ENCODE measurements at places on chromosomes 3 and 15.

DNA sequence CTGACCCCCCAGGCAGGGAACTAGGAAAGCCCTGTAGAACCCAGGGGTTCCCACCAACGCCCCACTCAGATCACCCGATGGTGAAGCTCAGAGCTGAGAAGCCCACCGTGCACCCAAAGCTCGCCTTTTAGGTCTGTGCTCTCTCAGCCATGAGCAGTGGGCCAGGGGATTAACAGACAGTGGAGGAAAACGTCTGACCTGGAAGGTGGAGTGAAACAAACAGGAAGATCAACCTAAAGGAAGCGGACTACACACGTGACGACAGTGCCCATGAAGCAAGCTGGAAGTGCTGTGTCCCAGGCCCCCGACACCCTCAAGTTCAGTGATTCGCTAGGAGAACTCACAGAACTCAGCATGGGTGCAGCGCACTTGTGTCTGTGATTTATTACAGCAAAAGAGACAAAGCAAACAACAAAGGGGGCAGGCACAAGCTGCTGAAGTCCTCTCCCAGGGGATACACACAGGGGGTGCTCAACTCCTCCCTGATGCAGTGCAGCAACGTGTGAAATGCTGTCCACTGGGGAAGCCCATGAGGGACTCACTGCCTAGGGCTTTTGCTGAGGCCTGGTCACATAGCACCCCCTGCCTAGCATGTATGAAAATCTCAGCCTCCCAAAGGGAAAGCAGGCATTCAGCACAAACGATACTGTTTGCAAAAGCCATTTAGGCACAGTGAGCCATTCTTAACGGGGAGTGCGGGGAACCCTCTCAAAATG lies 43.5 kb downstream of the CFAP92 start:
- no peak for DNase-seq

GRCh38 chr3:158830391-158830790 lies 28.5 kb downstream of the MFSD1 start:
- no peak for DNase-seq

DNA sequence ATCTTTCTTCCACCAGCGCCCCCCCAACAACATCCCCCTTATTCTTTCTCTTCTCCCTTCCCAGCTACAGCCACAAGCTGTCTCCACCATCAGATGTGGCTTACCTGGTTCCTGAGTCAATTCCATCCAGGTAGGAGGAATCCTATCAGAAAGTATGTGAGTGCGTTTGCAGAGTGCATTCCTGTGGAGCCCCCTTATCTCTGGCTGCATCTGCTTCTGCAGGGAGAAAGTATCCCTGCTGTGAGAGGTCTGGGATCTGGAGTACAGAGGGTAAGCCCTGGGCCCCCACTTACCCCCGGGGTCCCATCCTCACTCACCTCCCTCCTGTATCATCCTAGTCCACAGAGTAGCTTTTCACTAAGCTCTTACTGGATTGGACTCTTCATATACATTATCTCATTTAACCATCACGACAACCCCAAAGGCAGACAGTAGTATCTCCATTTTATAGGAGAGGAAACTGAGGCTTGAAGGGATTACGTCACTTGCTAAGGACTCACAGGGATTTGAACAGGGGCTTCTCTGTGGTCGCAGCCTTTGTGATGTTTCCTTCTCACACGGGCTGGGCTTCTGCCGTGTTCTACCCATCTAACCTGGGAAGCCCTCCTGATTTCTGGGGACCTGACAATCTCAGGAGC lies 22.2 kb upstream of the MAGEF1 start:
- DNase-seq = no peak

DNA sequence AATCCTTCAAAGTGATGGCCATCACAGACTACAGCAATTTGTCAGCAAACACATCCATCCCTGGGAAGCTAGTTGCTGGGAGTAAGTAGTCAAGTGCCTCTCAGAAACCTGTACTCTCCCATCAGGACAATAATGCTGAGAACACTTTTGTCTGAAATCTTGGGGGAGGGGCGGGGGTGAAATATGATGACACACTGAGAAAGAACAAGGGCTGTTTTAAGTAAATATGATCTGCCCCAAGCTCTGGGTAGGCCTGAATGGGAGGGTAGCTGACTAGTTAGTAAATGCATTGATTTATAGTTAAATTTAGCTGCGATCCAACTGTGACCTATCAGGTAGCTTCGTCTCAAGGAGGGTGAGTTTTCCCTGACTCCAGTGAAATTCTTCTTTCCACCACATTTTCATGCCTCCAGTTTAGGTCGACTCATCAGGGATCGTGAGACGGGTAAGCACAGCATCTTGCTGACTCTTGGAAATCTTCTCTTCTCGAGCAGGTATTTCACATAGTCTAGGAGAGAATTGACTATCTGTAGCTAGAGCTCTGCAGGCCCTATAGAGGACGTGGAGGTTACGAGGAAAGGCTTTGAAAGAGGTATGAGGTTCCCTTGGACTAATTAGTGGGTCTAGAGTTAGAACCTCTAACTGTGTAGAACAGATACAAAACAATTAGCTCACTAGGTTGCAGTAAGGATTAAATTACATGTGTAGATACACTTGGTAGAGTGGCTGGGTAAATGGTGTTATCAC lies 213.4 kb upstream of the SLC2A2 start:
- no peak for DNase-seq

DNA sequence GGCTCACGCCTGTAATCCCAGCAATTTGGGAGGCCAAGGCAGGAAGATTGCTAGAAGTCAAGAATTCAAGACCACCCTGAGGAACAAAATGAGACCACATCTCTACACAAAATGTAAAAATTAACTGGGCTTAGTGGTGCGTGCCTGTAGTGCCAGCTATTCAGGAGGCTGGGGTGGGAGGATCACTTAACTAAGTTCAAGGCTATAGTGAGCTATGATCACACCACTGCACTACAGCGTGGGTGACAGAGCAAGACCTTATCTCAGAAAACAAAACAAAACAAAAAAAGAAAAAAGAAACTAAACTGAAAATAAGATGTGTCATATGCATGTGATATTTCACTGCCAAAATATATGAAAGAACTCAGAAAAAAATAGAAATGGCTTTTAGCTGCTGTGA lies 243.3 kb upstream of the CCDC54 start:
- DNase-seq = no peak

DNA sequence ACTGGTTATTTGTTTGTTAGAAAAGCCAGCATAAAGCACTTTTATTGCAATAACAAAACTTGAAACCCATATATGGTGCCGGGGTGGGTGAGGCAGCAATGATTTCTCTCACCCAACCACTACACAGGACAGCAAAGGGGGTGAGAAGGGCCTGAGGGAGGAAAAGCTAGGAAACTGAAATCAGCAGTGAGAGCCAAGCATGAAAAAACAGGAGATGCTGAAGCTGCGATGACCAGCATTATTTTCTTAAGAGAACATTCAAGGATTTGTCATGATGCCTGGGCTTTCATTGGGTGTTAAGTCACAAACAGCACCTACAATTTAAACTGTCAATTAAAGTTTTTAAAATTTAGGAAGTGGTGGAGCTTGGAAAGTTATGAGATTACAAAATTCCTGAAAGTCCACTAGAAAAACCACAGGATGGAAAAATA lies 11.9 kb upstream of the TM4SF4 start:
- DNase-seq = no peak

Data from stimulated activated CD4-positive, alpha-beta T cell treated with anti-CD3 and anti-CD28 coated beads, Interleukin-1b, Interleukin-23, amount 100 ng/mL, for 1 hour (primary cell).